ENCODE measurements at places on chromosomes 6 and 20. TPM values are rescaled to one million over a fixed set of nuclear protein-coding genes. Genes with fewer than 3 reads are reported as not detected.

GRCh38 chr6:119443993-119444641 lies 94.6 kb upstream of the MAN1A1 start:
- no peak overlapping the region for H3K27ac ChIP-seq
- no peaks in the 10 kb centered on the region for H3K36me3 ChIP-seq
- H3K4me1 ChIP-seq: no peaks in the 10 kb centered on the region

GRCh38 chr6:110002676-110003075 lies 24.6 kb downstream of the GPR6 start:
- no peaks in the 10 kb centered on the region for H3K27me3 ChIP-seq
- no peaks in the 10 kb centered on the region for H3K4me1 ChIP-seq
- H3K27ac ChIP-seq: no peak overlapping the region
- no peak for DNase-seq

Gene RPS6KA2
- 9.7 TPM for total RNA-seq

Gene TAAR9
- not detected for total RNA-seq

Gene OXT
- total RNA-seq: not detected

- H3K4me1 ChIP-seq: peaks cover 68% of the 10 kb centered on the region
- DNase-seq: no peak
- H3K4me3 ChIP-seq: no peak overlapping the region
Observed at GRCh38 chr6:15305909-15306308, 60.0 kb downstream of the JARID2 start.

Gene NOP56
- total RNA-seq: 258 TPM

Gene HLA-F
- total RNA-seq: 585 TPM

GRCh38 chr20:22577515-22578220 lies 6.7 kb downstream of the FOXA2 start:
- peaks cover 7% of the 10 kb centered on the region for H3K27me3 ChIP-seq
- no peak overlapping the region for H3K27ac ChIP-seq
- DNase-seq: no peak
- no peaks in the 10 kb centered on the region for H3K4me1 ChIP-seq
- no peaks in the 10 kb centered on the region for H3K36me3 ChIP-seq

Gene TAP2
- 106 TPM for total RNA-seq

- H3K36me3 ChIP-seq: peaks cover 4% of the 10 kb centered on the region
- H3K4me3 ChIP-seq: peak overlapping the region; percentile 57
- no peak for DNase-seq
- peak overlapping the region; percentile 62 for H3K27ac ChIP-seq
Observed at GRCh38 chr6:10722570-10722819, 375 bp upstream of the TMEM14C start.

DNA sequence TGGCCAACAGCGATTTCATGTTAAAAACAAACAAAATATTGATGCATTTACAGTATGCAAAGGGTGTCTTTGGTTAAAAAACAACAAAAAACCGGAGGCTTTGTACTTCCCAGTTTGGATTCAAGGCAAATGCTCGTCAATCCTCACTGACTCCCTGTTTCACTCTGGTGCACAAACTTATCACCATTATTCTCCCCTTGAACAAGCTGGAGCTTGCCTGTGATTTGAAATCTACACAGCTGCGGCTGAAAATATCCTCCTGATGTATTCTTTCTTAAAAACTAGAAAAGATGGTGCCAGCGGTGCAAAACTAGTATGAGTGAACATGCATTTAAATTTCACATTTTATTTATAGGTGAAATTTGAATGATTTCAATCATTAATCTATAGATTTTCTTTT lies 3.3 kb downstream of the PERP start:
- H3K27ac ChIP-seq: no peak overlapping the region
- H3K36me3 ChIP-seq: no peaks in the 10 kb centered on the region
- no peak overlapping the region for H3K4me3 ChIP-seq
- DNase-seq: no peak

DNA sequence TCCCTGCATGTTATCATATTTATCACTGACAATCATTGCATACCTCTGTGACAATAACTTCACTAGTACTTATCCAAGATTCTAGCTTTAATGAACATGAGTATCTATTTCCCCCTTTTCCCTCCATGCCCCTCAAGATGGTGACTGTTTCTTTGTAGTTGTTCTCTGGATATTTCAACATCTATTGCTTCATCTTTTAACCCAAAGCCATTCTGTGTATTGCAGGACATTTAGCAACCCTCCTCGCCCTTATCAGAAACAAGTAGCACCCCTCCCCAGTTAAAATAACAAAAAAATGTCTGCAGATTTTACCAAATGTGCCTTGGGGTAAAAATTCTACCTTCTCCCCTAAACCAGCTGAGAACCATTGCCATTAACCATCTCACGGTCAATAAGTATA lies 979.8 kb upstream of the MANEA start:
- DNase-seq: no peak
- no peaks in the 10 kb centered on the region for H3K36me3 ChIP-seq
- no peak overlapping the region for H3K4me3 ChIP-seq
- no peak overlapping the region for H3K27ac ChIP-seq

GRCh38 chr20:33948480-33948879 lies 45.2 kb upstream of the RALY start:
- no peaks in the 10 kb centered on the region for H3K4me1 ChIP-seq
- no peak overlapping the region for H3K27ac ChIP-seq
- H3K27me3 ChIP-seq: no peaks in the 10 kb centered on the region
- no peak overlapping the region for H3K4me3 ChIP-seq
- no peak for DNase-seq
- H3K36me3 ChIP-seq: no peaks in the 10 kb centered on the region

DNA sequence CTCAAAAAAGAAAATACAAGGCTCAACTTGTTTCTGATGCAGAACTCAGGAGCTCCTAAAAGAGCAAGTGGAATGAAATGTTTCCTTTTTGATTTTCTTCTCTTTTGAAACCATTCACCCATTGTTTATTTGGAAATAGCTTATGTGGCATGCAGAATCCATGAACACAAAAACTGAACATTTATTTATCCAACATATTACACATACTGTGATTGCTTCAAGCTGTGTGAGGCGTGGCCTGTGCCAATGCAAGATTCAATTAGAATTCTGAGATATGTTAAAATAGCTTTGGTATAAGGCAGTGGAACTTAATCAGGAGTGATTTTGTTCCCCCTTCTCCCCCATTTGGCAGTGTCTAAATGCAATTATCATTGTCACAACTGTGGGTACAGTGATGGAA lies 45.9 kb upstream of the CARMIL1 start:
- no peaks in the 10 kb centered on the region for H3K27me3 ChIP-seq
- H3K4me3 ChIP-seq: no peak overlapping the region
- no peaks in the 10 kb centered on the region for H3K4me1 ChIP-seq
- no peak for DNase-seq
- no peak overlapping the region for H3K27ac ChIP-seq
- no peaks in the 10 kb centered on the region for H3K36me3 ChIP-seq

DNA sequence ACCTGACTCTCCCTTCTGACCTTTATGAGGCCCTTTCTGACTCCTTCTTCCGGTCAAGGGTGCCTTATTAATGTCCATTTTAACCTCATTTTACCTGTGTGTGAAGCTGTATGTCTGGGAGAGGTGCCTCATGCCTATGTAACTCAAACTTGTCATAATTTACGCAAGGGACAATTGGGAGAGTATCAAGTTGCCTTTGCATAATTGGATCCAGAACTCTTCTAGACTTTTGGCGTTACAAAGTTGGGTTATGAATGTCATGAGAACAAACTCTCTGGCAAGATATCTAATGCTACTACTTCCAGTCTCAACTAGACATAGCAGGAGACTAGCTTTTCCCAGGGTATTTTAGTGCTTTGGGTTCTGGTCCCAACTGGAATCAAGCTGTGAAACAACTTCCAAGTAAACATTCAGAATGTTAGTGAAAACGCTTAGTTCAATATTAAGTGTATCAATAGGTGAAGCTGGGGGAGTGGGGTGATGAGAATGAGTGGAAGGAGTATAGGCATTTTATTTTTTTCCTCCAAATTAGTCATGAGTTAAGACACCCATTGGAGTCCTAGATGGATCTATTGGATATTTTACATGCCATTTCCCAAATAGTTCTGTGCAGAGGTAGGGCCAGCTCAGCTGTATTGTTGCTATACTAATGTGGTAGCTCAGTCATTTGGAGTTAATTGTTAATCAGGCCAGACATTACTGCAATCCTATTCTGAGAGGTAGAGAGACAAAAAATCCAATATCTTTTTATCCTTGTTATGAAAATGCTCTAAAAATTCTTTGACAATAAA lies 159.9 kb downstream of the TFAP2B start:
- no peaks in the 10 kb centered on the region for H3K36me3 ChIP-seq
- H3K4me1 ChIP-seq: no peaks in the 10 kb centered on the region
- H3K4me3 ChIP-seq: no peak overlapping the region
- no peak overlapping the region for H3K27ac ChIP-seq
- no peak for DNase-seq

Gene PTCRA
- total RNA-seq: not detected

Gene OR2H1
- not detected for total RNA-seq

- no peak for DNase-seq
- no peak overlapping the region for H3K4me3 ChIP-seq
- no peaks in the 10 kb centered on the region for H3K27me3 ChIP-seq
- no peaks in the 10 kb centered on the region for H3K4me1 ChIP-seq
Observed at GRCh38 chr6:17458966-17459365, 65.6 kb downstream of the CAP2 start.

Gene CDSN
- total RNA-seq: not detected

DNA sequence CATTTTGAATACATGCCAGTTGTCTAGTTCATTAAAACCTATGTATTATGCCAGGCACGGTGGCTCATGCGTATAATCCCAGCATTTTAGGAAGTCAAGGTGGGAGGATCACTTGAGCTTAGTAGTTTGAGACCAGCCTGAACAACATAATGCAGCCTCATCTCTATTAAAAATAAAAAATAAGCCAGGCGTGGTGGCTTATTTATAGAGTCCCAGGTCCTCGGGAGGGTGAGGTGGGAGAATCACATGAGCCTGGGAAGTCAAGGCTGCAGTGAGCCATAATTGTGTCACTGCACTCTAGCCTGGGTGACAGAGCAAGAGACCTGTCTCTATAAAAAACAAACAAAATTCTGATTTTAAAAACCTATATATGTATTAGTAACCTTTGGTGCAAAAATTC lies 27.5 kb downstream of the ORC3 start:
- no peak for DNase-seq
- no peak overlapping the region for H3K27ac ChIP-seq
- no peaks in the 10 kb centered on the region for H3K36me3 ChIP-seq
- no peaks in the 10 kb centered on the region for H3K27me3 ChIP-seq

Gene AHCY
- 23.1 TPM for total RNA-seq

DNA sequence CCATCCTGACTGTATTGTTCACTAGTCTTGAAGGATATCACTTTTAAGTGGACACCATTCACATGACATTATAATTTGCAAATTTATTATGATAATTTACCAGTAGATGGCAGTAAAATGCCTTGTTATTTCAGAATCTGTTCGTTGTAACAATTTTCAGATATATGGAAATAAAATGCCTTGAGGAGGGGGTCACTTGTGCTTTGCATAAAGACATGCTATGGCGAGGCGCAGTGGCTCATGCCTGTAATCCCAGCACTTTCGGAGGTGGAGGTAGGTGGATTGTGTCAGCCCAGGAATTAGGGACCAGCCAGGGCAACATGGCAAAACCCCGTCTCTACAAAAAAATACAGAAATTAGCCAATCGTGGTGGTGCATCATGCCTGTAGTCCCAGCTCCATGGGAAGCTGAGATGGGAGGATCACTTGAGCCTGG lies 9.0 kb upstream of the NCOA6 start:
- H3K36me3 ChIP-seq: no peaks in the 10 kb centered on the region
- H3K4me1 ChIP-seq: no peaks in the 10 kb centered on the region
- no peaks in the 10 kb centered on the region for H3K27me3 ChIP-seq
- no peak overlapping the region for H3K27ac ChIP-seq
- H3K4me3 ChIP-seq: no peak overlapping the region

DNA sequence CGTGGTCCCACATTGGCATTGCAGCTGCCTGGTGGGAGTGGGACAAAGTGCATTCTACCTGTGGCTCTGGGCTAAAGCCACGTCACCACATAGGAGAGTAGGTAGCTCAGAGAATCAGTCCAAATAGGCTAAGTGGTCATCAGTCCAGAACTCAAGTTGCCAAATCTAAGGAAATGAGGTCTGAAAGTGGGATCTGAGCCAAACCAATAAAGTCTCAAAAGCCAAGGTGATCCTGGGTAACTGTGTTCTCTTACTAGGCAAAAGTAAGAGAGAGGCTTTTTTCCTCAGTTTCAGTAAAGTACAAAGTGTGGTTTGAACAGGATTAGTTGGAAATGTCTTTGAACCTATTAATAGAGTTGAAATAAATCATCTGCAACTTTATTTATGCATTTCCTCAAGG lies 68.6 kb upstream of the CNKSR3 start:
- H3K4me3 ChIP-seq: no peak overlapping the region
- no peaks in the 10 kb centered on the region for H3K36me3 ChIP-seq
- H3K4me1 ChIP-seq: no peaks in the 10 kb centered on the region
- no peak for DNase-seq
- no peaks in the 10 kb centered on the region for H3K27me3 ChIP-seq

Gene TUBB1
- total RNA-seq: not detected

Gene LPIN3
- 0.17 TPM for total RNA-seq

Gene NMBR
- total RNA-seq: not detected

Gene PBOV1
- total RNA-seq: not detected

Gene GZF1
- total RNA-seq: 12.8 TPM

Gene TNFAIP3
- total RNA-seq: 165 TPM

DNA sequence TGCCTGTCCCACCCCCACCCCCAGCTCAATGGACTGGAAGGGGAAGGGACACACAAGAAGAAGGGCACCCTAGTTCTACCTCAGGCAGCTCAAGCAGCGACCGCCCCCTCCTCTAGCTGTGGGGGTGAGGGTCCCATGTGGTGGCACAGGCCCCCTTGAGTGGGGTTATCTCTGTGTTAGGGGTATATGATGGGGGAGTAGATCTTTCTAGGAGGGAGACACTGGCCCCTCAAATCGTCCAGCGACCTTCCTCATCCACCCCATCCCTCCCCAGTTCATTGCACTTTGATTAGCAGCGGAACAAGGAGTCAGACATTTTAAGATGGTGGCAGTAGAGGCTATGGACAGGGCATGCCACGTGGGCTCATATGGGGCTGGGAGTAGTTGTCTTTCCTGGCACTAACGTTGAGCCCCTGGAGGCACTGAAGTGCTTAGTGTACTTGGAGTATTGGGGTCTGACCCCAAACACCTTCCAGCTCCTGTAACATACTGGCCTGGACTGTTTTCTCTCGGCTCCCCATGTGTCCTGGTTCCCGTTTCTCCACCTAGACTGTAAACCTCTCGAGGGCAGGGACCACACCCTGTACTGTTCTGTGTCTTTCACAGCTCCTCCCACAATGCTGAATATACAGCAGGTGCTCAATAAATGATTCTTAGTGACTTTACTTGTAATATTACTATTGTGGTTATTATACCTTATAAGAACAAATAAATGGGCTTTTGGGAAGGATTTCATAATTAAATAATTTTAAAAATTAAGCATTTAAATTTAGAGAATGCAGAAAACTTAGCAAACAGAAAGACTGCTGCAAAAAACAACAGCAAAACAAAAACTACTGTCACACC lies 8.4 kb downstream of the CDKN1A start:
- no peak for DNase-seq
- H3K4me1 ChIP-seq: peaks cover 27% of the 10 kb centered on the region
- H3K27me3 ChIP-seq: no peaks in the 10 kb centered on the region
- H3K4me3 ChIP-seq: no peak overlapping the region
- H3K27ac ChIP-seq: no peak overlapping the region
